SIG-M5 (cell line): ENCODE measurements at places on chromosomes 1 and 21.

DNA sequence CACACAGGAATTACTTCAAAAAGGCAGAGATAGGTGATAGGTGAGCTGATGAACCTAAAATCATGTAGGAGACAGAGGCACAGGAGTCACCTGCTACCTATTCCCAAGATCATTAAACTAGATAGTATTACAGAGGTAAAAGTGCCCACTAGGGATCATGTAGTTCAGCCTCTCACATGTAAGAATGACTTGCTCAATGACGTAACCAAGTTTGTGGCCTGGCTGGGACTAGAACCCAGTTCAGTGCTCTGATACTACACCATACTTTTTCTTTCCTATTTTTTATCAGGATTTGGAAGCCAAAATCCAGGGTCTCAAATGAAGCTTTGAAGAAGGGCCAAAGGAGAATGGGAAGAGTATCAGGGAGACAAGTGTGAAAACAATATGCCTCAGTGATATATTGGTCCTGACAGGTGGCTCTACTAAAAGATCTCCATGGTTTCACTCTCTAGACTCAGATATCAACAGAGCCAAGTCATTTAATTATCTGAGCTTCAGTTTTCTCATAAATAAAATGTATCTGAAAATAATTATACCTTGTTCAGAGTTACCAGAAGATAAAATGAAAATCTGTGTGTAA is 87.3 kb upstream of the SLFNL1 start:
- no peak for DNase-seq

GRCh38 chr1:29961293-29962059 is 725.2 kb downstream of the PTPRU start:
- no peak for DNase-seq

DNA sequence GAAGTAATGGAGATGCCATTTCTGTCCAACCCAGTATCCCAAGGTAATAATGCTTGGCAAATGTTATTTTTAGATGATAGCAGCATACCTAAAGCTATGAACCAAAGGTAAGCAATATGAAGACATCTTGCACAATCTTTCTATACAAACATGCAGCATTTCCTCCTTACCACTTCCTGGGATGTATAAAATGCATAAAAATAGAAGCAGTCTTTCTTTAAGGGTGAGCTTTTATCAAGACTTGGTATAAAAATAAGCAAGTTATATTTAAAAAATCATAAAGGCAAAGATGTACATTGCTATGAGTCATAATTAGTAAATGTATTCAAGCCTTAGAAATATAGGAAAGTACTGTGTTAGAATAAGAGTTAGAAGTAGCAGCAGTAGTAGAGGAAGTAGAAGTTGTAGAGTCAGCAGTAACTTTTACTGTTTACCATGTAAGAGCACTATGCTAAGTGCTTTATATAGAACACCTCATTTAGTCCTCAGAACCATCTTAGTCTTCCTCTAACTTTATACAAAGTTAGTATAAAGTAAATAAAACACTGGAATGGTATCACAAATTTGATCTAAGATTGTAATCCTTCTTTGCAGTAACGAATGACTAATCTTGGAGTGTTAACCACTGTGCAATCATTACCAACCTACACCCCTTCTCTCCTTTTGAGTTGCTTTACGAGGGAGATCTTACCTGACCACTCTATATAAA is 371.3 kb downstream of the VAV3 start:
- DNase-seq: no peak

GRCh38 chr21:31446226-31446855 is 102.3 kb upstream of the TIAM1 start:
- DNase-seq: no peak

DNA sequence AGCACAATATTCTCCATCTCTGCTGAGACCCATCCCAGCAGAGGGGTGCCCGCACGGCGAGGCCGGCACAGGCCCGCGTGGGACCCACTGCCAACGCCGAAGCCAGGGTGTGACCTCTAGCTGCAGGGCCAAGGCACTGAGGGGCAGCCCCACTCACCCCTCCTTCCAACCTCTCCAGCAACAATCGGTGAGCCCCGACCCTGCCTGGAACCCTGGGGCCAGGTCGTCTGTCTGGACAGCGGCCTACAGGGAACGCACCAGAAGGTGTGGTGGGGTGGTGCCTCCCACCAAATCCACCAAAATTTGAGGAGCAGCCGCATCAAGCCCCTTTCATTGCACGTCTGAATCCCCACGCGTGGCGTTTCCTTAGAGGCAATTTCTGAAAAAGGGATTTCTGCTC is 63.0 kb upstream of the ADARB1 start:
- DNase-seq: no peak

- DNase-seq: no peak
Measured at GRCh38 chr1:169287280-169287679, 80.3 kb downstream of the NME7 start.

- no peak for DNase-seq
Measured at GRCh38 chr1:53340660-53341520, 13.0 kb upstream of the LRP8 start.

GRCh38 chr21:35938446-35938845 is 121.9 kb downstream of the SETD4 start:
- DNase-seq: no peak

DNA sequence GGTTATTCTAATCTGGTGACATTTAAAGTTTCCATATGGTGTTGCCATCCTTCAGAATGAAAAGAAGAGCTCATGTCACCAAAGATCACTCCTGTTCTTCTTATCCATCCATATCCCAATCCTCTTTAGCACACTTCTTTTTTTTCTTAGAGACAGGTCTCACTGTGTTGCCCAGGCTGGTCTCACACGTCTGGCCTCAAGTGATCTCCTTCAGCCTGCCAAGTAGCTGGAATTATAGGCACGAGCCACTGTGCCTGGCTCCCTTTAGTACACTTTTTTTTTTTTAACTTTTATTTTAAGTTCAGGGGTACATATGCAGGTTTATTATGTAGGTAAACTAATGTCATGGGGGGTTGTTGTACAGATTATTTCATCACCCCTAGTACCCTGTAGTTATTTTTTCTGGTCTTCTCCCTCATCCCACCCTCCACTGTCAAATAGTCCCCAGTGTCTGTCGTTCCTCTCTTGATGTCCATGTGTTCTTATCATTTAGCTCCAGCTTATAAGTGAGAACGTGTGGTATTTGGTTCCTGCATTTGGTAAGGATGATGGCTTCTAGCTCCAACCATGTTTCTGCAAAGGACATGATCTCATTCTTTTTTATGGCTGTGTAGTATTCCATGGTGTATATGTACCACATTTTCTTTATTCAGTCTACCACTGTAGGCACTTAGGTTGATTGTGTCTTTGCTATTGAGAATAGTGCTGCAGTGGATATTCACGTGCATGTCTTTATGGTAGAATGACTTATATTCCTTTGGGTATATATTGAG is 40.6 kb downstream of the CTTNBP2NL start:
- no peak for DNase-seq

DNA sequence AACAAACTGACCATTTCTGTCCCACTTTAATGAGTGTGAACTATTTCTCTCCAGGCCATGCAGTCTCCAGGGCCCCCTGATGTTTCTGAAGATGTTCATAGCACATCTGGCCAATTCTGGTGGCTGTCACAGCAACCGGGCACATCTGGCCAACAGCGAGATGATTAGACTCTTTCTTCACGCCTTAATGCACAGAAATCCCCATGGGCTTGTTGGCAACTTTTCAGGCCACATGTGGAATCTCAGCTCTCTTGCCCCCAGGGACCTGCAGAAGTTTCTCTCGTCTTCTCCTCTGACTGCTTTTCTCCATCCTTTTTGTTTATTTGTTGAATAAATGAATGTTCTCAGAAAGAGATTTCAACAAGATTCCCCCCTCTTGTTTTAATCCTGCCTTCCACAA is 71.2 kb upstream of the HMGB4 start:
- no peak for DNase-seq

DNA sequence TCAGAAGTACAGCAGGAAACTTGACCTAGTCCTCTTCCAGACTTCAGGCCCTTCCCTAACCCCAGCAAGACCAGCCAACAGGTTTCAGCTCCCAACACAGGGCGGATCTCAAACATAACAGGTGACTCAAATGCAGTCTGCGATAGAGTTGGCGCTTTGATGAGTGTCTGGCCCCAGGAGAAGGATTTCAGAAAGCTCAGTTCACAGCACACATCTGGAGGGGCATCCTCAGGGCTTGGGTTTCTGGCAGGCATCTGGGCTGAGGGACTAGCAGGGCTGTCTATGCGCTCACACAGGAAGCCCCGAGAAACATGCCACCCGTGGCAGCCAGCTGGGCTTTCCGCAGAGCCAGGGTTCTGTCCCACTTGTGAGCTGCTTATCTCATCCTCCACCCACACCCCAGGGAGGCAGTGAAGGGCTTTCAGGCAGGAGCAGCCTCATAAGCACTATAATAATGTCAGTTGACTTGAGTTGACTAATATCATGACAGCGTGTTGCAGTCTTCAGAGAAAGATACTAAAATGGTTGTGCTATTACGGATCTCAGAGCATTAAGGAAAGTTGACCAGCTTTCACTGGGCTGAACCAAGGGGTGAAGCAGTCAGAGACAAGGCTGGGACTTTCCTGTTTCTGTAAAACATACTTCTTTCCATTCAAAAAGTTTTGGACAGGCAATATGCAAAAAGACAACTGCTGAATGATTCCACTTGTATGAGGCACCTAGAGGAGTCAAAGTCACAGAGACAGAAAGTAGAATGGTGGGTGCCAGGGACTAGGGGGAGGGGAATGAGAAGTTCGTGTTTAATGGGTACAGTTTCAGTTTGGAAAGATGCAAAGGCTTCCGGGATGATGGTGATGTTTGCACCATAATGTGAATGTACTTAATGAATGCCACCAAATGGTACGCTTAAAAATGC is 233.0 kb upstream of the IRF2BP2 start:
- DNase-seq: no peak

GRCh38 chr1:167937709-167938010 is 788 bp upstream of the MPC2 start:
- no peak for DNase-seq

- no peak for DNase-seq
Measured at GRCh38 chr1:93317207-93317606, 28.5 kb upstream of the DR1 start.

DNA sequence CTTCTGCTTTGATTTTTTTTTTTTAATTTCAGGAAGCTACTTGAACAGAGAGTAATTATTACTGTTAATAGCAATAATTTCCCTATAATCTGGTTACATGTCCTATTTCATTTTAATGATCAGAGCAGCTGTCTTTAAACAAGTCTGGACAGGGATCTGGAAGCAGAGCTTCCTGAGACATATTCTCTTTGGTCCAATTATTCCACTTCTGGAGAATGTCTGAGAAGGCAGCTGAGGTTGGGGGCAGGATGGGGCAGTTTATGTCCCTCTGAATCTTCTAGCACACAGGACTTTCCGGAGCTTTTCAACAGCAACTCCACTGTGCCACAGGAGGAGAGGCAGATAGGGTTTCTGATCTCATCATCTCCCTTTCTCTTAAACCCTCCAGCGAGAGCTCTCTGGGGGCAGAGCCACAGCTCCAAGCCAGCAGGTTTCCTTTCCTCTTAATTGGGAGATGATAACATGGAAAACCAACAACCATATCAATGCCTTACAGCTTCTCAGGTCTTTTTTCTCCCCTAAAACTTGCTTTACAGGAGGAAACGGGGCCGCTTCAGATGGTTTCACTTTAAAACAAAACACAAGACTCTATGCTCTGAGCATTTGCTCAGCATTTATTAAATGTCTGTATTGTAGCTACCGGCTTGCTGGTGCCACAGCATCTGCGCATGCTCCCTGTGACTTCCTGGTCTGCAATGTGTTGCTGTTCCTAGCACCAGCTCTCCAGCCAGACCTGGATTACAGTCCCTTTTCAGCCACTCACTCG is 425.7 kb upstream of the USP24 start:
- DNase-seq: no peak

DNA sequence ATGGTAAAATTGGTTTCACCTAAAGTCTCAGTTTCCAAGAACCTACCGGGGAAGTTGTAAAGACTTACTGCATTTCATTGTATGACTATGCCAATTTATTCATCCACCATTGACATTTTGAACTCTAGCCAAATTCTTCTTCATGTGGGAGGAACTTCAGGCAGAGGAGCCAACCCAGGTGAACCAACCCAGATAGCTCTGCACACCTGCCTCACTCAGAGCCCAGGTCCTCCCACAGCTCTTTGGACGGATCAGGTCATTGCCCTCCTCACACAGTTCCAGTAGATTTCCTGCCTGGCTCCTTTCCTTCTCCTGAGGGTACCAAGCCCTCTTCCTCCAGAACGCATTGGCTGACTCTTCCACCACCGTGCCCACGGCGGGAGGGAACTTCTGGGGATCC is 121.7 kb downstream of the DTL start:
- DNase-seq: no peak

- no peak for DNase-seq
Measured at GRCh38 chr1:116806245-116806644, 52.0 kb downstream of the CD2 start.

- no peak for DNase-seq
Measured at GRCh38 chr21:27649323-27649722, 682.4 kb upstream of the ADAMTS5 start.

DNA sequence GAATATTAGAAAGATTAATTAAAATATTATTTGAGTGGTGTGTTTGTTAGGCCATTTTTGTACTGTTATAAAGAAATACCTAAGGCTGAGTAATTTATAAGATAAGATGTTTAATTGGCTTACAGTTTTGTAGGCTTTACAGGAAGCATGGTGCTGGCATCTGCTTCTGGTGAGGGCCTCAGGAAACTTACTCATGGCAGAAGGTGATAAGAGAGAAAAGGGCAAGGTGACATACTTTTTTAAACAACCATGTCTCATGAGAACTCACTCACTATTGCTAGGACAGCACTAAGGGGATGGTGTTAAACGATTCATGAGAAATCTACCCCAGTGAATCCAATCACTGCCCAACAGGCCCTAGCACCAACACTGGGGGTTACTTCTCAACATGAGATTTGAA is 56.7 kb upstream of the RGS21 start:
- no peak for DNase-seq

DNA sequence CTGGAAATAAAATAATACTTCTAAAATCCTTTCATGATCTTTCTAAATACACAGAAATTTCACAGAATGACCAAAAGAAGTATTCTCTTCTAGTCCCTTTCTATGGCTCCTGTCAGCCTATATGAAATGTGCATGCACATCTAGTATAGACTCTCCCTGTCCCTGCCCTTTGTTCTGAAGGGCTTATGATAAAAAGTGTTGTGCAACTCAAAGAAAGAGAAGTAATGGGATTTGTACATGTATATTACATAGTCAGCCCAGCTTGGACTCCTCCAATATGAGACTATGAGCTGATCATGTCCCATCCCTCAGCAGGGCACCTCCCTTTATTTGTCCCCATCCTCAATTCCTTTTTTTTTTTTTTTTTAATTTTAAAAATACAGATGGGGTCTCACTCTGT is 42.1 kb upstream of the LAX1 start:
- no peak for DNase-seq

- DNase-seq: no peak
Measured at GRCh38 chr1:14514739-14515138, 83.7 kb upstream of the KAZN start.

- no peak for DNase-seq
Measured at GRCh38 chr1:204746838-204747442, 61.4 kb upstream of the LRRN2 start.
